NCI-H2081 treated with DMSO at 0.1 percent for 48 hours (cell line): ENCODE measurements at places on chromosomes 12 and 14.

GRCh38 chr12:25723336-25723735, 170.3 kb upstream of the LMNTD1 start:
- no peak for DNase-seq

GRCh38 chr14:69953266-69953915, 74.2 kb downstream of the SMOC1 start:
- no peak for DNase-seq

- no peak for DNase-seq
Measured at GRCh38 chr14:51895375-51895774, 35.0 kb downstream of the GNG2 start.

- DNase-seq: no peak
Measured at GRCh38 chr14:61925043-61925442, 162.8 kb downstream of the SNAPC1 start.

- DNase-seq: no peak
Measured at GRCh38 chr14:87251011-87251410, 742.0 kb downstream of the GALC start.

DNA sequence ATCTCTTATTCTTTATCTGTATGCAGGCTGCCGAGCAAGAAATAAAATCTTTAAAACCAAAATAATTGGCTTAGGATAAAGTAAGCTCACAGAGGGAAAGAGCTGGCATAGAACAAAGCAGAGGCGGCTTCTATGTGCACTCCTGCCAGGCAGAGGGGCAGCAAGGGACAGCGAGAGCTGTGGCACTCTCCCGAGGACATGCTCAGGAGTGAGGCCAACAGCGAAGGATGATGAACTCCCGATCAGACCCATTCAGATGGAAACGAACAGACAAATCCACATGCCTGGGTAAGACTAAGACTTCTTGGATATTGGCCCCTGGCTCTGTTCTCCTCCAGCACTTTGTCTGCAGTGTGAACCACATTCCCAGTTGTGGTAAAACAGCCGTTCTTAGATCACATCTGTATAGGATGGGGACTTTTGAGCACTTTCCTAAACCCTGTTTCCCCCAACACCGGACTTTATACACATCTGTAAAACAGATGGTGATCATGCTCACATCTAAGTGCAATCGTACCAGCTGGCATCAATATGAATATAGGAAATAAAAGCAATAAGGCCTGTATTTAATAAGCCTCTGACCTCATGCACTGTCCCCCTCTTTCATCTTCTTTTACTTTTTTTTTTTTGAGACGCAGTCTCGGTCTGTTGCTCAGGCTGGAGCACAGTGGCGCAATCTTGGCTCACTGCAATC, 134.1 kb downstream of the PPM1H start:
- no peak for DNase-seq

DNA sequence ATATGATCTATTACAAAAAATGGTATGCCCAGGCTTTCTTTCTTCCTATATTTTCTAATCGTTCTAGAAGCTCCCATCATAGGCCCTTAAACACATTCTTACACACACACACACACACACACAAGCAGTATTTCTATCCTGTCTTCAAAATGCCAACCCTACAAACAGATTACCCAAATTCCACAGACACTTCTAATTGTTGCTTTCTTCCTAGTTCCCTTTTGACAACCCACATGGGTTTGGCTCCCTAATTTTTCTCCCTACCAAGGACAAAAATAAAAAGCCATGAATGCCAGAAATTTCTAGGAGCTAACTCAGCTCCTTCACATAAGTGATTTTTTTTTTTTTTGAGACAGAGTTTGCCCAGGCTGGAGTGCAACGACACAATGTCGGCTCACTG, 60.3 kb upstream of the NTF3 start:
- no peak for DNase-seq
